ENCODE measurements at places on chromosomes 7 and 10.
A peak's percentile ranks its signal among the peaks of the same experiment; 100 is the strongest.

GRCh38 chr10:118290471-118290995 lies 51.6 kb downstream of the FAM204A start:
- DNase-seq = no peak

DNA sequence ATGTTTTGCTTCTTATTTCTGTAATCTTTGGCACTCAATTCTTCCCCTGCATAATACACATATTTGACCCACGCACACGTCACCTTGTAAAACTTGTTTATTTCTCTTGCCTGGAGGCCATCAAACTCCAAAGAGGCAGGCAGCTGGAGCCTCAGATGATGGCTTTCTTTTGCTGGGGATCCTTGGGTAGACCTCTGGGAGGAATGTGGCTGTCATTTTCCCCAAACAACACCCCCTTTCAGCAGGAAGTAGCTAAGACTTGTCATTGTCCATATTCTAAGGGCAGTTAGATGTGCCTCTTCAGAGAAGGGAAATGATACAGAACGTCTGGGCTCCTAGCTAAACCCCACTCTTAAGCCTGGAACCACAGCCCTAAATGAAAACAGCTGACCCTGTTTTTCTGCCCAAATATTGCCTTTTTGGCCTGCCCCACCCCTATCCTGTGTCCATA lies 111.3 kb downstream of the ITGB8 start:
- no peak for DNase-seq

GRCh38 chr7:30791114-30791513 lies 19.9 kb downstream of the MINDY4 start:
- DNase-seq = no peak

- DNase-seq = no peak
Observed at GRCh38 chr10:118783776-118784545, 29.2 kb upstream of the CACUL1 start.

- no peak for DNase-seq
Observed at GRCh38 chr7:102326157-102326889, 29.9 kb downstream of the SPDYE6 start.

DNA sequence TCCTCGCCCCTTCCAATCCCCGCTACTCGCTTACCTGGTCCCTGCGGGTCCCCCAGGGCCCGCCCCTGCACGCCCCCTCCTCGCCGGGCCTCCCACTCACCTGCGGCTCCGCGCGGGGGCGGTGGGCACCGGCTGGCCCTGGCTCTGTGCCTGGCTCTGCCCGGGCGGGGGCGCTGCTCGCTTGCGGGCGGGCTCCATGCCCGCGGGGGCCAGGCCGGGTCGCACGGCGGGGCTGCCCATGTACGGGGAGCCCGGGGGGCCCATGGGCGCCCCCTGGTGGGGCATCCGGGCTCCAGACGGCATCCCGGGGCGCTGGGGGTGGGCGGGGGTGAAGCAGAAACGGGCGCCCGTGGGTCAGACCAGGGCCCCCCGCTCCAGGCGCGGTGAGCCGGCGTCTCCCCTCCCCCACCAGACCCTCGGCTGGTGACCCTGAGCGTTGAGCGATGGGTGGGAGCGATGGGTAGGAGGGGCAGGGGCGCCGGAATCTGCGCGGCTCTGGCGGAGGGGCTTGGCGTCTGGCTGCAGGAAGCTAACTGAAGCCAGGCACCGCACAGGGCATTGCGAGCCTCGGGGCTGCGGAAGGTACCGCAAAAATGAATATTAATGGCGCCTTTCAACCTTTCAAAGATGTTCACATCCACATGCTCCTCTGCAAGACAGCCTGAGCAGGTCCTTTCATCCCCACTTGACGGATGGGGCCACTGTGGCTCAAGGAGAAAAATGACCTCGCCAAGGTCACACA lies 3.0 kb downstream of the SMARCD3 start:
- DNase-seq = no peak

- DNase-seq = no peak
Observed at GRCh38 chr7:3218411-3219225, 82.4 kb upstream of the SDK1 start.

DNA sequence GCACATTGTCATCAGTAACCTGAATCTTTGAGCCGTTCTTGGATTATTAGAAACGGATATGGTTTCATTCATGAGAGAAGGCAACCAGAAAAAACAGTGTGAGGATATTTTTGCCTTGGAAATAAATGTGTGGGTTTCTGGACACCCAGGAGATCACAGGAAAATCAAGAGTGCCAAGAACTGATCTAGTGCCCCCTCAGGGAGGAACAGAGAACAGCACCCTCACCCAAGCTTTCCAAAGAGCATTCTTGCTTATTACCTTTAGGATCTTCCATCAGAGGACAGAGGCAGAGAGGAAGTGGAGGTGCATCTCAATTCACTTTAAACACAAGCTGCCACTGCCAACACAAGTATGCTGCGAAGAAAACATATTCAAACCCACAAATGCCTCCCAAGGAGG lies 851.5 kb upstream of the COBL start:
- DNase-seq = no peak

- no peak for DNase-seq
Observed at GRCh38 chr10:241966-242643, 106.8 kb downstream of the ZMYND11 start.

- peak; percentile 37 for DNase-seq
Observed at GRCh38 chr10:43048301-43049051, 28.4 kb upstream of the RET start.

DNA sequence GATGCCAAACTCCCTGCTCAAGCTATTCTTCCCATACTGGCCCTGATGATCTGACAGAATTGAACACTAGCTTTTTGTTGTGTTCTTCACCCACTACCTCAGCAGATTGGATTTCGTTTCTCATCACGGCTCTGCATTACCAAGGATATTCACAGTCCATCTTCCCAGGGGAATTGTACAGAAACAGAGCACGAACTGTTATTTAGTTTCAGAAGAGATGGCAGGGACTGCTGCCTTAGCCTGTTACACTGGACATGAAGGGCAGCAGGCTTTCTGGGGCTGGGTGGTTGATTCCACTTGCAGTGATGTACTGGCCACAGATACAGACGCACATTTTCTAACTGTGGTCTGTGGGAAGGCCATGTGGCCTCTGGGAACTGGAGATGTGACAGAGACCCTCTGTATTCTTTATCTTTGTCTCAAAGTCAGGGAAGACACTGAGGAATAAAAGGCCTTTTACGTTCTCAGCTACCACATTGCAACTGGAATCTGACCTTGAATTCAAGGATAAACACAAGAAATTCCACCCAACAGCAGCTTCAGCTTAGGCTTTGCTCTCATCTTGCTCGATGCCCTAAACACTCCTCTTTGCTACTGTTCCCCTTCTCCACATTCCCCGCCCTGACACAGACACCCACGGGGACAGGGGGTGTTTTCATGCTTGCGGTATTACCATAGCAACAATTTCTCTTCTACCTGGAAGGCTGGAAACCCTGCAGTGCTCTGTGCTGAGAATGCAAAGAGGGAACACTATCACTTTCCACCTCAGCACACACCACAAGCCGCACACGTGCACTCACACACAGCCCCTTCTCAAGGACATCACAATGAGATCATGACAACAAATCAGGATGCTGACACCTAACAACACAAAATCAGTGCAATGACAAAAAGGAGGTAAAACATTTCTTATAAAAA lies 81.7 kb downstream of the RNF216 start:
- no peak for DNase-seq

- no peak for DNase-seq
Observed at GRCh38 chr10:101438881-101439391, 85.0 kb downstream of the BTRC start.

GRCh38 chr10:114751856-114752255 lies 69.7 kb upstream of the FHIP2A start:
- no peak for DNase-seq

DNA sequence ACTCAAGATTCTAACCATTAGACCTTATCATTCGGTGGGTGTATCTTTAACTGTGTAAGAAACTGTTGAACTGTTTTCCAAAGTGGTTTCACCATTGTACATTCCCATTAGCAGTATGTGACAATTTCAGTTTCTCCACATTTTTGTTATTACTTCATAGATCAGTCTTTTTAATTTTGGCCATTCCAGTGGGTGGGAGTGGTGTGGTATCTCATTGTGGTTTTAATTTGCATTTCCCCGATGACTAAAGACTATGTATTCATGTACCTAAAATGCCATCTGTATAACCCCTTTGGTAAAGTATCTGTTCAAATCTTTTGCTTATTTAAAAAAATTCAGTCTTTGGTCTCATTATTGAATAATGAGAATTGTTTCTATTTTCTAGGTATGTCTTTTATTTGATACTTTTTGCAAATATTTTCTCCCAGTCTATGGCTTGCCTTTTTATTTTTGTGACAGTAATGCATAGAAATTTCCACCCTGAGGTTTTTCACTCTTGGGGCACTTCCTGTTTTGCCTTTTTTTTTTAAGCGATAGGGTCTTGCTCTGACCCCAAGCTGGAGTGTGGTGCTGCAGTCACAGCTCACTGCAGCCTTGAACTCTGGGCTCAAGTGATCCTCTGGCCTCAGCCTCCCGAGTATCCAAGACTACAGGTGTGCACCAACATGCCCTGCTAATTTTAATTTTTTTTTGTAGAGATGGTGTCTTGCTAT lies 141.1 kb upstream of the ITGB1 start:
- no peak for DNase-seq

- no peak for DNase-seq
Observed at GRCh38 chr10:4532976-4533375, 293.0 kb upstream of the AKR1E2 start.

DNA sequence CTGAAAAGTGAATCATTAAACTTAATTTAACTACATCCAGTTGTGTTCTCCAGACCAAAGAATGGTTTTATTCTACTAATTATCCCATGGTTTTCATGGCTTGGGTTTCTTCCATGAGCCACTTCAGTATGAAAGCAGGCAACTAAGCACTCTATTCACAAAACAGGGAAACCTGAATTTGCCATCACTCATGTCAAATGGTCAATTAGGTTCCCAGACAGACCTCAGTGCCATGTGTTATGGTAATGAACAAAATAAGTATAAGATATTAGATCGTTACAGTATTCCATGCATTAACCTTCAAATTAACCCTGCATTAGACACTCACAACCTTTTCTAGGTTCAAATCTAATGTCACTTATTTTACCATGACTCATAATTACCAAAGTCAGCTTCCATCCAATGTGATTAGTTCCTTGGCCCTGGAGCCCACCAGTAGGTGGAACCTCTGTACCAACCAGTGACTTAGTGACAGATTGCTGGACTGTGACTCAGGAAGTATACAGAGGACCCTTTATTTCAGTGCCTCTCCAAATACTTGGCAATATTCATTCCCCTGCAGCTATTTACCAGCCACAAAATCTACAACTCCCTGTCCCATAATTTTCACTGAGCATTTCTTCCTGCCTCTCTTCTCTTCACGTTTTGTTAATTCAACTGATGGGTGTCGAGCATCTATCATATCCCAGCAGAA lies 1270.2 kb upstream of the SORCS1 start:
- no peak for DNase-seq

- no peak for DNase-seq
Observed at GRCh38 chr7:146725520-146725919, 608.9 kb downstream of the CNTNAP2 start.

DNA sequence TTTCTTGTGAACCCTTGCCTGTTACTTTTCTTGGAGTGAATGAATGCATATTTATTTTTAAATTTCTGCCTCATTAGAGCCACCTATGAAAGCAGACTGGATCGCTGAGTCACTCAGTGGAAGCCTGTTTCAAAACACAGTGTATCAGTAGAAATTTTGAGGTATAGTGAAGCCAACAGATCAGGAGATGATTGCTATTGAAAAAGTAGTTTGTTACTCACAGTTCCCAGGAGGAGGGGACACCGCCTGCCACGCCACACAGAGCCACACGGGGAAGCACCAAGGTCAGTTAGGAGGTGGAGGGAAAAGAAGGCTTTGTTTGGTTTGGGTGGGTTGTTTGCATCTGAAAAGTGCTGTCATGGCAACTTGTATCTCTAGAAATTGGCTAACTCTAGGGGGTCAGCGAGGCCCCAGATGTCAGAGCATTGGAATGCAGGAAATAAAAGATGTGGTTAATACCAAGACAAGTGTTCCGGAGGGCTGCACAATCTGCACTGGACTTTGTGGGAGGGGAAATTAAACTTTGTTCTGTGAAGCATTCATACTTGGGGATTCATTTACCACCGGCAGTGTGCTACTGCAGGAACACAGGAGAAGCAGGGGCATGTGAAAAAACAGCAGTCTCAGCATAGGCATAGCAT lies 106.4 kb upstream of the SDK1 start:
- DNase-seq = no peak

DNA sequence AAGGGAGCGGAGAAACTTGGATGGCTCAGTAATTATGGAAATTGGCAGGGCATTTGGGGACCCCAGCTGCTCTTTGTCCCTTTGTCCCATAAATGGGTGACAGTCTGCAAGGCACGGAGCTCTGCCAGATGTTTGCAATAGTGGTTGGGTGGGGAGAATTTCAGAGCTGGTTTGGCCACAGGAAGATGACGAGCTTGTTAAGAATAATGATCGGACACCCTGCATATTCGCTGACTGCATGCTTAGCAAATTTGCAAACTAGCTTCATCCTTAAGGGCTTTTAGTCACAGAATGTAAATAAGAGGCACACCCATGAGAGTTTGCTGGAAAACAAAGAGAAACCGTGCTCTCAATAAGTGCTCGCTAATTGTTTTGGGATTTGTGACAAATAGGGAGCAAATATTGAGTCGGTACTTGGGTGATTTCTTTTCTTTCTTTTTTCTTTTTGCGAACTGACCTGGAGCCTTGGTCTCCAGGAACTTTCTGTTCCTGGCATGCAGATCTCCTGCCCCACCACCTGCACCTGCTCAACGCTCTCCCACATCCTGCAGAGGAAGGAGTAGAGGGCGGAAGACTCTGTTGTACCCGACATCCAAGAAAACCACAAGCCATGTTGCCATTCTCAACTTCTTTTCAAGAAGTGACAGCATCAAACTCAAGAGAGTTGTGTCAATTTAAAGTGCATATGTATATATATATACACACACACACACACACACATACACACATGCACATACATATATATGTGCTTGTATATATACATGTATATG lies 238.9 kb downstream of the CAMK1D start:
- no peak for DNase-seq

DNA sequence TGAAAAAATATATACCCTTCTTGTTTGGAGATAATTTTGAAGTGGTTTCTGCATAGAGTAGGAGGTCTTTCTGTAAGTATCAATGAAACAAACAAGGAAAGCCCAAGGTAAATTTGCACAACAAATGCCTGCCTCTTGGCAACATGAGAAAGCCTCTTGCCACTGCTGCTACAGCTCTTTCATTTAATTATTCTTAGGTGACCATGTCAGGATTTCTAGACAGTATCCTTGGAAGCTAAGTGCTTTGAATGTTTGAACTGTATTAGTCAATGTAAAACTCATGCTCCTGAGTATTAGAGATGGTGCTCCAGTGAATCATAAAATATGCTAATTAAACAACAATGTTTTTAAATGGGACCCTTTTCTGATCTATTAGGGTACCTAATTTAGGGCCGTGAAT lies 81.2 kb upstream of the ITGB1 start:
- no peak for DNase-seq

- DNase-seq = no peak
Observed at GRCh38 chr7:88357781-88358525, 51.3 kb upstream of the STEAP4 start.
